CMK (cell line): ENCODE measurements at places on chromosomes 3 and 15.
A peak's percentile ranks its signal among the peaks of the same experiment; 100 is the strongest.

DNA sequence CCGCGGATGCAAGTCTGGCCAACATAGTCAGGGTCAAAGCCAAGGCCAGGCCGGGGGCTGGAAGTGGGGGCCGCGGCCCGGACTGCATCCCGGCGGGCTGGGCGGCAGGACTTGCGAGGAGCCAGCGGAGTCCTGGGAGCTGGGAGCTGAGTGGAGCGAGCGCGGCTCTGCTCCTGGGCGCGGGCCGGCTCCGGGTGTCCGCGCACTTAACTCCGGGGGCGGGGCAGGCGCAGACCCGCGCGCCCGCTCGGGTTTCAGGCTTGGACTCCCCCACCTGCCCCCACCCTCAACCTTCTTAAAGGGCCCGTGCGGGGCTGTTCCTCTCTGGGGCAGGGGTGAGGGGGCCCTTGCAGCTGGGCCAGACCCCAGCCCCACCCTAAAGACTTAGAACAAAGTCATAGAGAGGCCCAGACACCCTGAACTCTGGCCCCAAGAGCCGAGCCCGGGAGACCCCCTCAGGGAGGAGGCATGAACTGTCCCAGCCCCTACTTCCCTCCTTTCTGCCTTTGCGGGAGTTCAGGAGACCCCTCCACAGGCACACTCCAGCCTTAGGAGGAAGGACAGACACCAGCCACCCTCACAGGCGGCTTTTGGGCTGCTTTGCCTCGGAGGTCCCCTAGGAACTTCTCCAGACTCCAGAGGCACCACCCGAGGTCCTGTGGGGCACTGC is at the start of gene CSPG4:
Gene CSPG4, minus strand, starts transcription at position 181 of the 670 bp plus-strand sequence. Its CDS starts 93 bp downstream, at position 88.
- no peak for DNase-seq

- DNase-seq: no peak
Measured at GRCh38 chr15:72833561-72833960, 50.0 kb upstream of the ADPGK start.

GRCh38 chr15:27583651-27584050 is 515.5 kb downstream of the OCA2 start:
- DNase-seq: no peak

DNA sequence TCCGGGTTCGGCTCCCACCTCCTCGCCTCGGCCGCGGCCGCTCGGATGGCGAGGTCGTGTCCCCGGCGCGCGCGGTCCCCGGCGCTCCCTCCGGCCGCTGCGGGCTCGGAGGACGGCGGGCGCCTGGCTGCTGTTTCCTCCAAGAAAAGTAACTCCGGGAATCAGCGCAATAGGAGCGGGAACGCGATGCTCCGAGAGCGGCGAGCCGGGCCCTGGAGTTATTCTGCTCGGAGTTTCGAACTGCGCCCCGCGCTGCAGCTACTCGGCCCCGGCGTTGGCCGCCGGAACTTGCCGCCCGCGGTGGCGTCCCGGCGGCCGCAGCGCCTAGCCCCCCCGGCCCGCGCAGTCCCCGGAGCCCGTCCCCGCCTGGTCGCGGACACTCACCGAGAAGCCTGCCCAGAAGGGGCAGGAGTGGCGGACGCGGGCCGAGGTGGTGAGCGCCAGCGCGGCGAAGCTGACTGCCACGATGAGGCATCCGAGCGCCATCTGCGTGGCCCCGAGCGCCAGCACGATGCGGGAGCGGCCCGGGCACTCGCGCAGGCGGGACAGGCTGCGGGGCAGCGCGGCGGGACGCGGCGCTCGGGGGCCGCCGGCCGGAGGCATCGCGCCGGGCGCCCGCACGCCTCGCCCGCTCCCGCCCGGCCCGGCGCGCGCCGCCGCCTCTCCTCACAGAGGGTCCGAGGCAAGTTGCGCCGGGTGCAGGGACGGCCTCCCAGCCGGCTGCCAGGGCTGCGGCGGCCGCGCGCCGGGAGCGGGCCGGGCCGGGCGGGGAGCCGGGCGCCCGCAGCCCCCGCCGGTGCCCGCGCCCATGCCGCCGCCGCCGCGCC is 251.9 kb downstream of the TJP1 start:
- no peak for DNase-seq

DNA sequence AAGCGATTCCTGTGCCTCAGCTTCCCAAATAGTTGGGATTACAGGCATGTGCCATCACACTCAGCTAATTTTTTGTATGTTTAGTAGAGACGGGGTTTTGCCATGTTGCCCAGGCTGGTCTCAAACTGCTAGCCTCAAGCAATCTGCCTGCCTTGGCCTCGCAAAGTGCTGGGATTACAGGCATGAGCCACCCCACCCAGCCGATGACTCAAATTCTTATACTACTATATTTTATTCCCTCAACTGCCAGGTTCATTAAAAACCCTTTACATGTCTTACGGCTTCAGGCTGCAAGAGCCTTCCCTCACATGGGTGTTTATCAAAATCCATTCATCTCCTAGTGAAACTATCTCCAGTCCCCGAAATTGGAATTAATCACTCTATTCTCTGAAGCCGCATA is 63.4 kb downstream of the CBLB start:
- DNase-seq: no peak

DNA sequence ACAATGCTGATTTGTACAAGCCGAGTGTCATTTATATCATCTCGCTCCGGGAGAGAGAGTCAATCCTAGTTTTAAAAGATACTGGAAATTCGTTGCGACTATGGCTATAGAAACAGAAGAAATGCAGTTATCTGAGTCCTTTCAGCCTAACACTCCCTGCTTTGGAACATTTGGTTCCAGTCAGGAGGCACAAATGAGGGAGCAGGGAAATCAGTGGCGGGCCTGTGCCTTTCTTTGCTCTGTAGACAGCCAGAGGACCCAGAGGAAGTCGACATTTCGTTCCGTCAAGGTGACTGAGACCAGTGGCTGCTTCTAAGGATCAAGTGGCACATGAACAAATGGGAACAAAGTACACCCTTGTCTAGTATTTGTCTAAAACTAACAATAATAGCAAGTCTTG is 745 bp upstream of the RIOX2 start:
- DNase-seq: no peak

DNA sequence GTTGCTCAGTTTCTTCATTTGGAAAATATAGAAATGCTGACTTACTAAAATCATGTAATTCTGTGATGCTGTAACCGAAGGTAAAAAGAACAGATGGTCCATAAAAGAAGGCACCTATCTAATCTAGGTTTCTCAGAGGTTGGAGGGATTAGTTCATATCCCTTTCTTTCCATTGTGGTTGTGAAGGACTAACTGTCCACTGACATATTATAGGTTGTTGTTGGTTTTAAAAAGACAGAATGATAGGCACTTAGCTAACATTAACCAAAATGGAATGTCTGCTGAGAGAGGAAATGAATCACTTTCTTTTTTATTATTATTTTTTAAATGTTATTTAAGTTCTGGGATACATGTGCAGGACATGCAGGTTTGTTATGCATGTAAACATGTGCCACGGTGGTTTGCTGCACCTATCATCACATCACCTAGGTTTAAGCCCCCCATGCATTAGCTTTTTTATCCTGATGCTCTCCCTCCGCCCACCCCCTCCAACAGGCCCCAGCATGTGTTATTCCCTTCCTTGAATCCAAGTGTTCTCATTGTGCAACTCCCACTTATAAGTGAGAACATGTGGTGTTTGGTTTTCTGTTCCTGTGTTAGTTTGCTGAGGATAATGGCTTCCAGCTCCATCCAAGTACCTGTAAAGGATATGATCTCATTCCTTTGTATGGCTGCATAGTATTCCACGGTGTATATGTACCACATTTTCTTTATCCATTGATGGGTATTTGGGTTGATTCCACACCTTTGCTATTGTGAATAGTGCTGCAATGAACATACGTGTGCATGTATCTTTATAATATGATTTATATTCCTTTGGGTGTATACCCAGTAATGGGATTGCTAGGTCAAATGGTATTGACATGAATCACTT is 45.8 kb downstream of the ALDH1A2 start:
- DNase-seq: no peak

DNA sequence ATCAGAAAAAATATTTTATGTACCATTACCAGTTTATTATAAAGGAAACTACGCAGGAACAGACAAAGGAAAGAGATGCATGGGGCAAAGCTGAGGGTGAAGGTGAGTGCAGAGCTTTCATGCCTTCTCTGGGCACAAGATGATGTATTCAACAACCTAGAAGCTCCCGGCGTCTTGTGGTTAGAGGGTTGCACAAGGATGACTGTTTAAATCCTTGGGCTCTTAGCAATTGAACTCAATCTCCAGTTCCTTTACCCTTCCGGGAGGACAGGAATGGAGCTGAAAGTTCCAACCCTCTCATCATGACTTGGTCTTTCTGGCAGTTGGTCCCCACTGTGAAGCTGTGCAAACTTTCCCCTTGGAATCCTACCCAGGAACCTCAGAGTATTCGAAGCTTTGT is 542.0 kb downstream of the EPHA3 start:
- no peak for DNase-seq

DNA sequence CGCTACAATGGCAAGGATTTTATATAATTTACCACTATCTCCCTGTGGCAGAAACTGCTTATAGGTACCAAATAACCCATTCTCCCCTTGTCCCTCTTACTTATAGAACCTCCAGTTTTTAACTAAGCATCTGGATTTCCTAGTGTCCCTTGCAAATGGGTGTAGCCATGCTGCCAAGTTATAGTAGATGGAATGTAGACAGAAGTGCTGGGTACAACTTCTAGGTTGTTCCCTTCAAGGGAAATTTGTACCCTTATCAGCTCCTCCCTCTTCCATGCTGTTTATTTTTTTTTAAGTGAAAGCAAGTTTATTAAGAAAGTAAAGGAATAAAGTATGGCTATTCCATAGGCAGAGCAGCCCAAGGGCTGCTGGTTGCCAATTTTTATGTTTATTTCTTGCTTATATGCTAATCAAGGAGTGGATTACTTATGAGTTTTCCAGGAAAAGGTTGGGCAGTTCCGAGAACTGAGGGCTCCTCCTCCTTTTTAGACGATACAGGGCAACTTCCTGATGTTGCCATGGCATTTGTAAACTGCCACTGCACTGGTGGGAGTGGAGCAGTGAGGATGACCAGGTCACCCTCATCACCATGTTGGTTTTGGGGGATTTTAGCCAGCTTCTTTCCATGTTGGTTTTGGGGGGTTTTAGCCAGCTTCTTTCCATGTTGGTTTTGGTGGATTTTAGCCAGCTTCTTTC is 40.1 kb upstream of the TM4SF19 start:
- peak; percentile 51 for DNase-seq

DNA sequence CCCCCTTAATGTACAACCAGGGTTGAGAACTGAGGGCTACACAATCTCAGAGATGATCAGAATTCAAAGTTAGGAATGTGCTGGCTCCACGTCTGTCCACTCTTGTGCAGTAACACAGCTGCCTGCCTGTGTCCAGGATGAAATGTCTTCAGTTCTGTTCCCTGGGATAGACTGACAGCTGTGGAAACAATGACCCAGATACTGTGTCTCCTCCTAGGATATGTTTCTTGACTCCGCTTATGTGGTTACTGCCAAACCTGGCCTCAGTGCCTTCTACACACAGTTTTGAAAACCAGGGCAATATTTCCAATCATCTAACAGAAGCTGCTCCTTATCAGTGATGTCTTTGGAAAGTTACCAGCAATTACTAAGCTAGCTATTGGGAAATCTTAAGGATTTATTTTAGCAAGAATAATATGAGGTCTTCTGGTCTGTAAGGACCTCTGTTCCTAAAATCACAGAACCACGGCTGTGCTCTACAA is 67.6 kb downstream of the NOX5 start:
- no peak for DNase-seq

DNA sequence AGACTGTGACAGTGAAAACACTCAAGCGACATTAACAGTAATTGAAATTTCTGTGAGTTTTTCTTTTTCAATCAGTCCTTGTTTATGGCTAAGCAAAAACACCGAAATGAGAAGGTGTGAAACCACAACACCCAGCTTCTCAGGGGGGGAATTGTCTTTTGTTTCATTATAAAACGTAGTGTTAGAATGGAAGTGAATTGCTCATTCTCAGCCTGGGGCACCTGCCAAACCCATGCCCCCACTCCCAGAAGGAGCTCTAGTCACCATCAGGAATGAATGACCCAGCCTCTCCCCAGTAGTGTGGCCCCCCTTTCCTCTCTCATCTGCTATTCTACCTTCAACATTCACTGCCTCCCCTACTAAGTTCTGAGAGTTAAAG is 185.8 kb upstream of the CFAP20DC start:
- no peak for DNase-seq

- DNase-seq: no peak
Measured at GRCh38 chr3:128551867-128552266, 58.9 kb upstream of the GATA2 start.

DNA sequence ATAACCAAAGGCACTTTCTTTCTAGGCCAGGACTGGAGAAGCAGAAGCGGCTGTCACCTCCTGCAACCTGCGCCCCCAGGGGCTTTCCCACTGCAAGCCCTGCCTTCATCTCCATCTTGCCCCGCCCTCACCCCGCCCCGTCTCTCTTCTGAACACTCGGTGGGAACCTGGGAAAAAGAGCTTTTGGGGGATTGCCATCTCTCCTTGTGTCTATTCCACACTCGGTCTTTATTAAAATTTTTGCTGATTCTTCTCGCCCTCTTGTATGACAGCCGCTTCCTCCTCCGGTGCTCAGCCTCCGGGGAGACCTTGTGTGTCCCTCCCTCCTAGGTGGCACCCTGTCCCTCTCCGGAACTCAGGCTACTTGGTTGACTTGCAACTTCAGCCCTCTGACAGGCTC is 41.9 kb upstream of the SPESP1 start:
- no peak for DNase-seq

- no peak for DNase-seq
Measured at GRCh38 chr3:110210086-110210660, 861.4 kb upstream of the NECTIN3 start.

- no peak for DNase-seq
Measured at GRCh38 chr3:141405025-141405424, 36.7 kb downstream of the ZBTB38 start.

GRCh38 chr3:43917361-43917760 is 226.6 kb downstream of the ABHD5 start:
- no peak for DNase-seq

DNA sequence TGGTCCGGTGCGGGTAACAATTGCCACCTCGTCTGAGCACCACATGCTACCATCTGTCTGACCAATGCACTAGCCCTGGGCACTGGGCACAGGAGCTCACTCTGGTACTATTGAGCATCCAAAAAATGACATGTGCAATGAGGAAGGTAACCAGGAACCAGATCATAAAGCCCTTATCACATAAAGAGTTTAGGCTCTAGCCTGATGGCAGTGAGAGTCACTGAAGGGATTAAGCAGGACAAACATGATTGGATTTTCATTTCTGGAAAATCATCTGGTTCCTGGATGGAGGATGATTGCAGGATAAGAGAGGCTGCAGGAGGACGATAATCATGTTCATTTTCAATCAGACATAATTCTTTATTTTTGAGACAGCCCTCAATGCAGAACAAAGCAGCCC is 12.4 kb downstream of the NDUFB4 start:
- DNase-seq: no peak

GRCh38 chr3:114093596-114093995 is 37.1 kb downstream of the QTRT2 start:
- no peak for DNase-seq
